ENCODE measurements at places on chromosomes 7 and 10.

GRCh38 chr7:123655614-123656013 is at the start of gene LMOD2:
TSS of gene LMOD2 (plus strand) at chr7:123655866. CDS start at chr7:123655964, 98 bp downstream.
- no peak for DNase-seq

- no peak for DNase-seq
Measured at GRCh38 chr10:77713521-77714280, 76.1 kb upstream of the KCNMA1 start.

DNA sequence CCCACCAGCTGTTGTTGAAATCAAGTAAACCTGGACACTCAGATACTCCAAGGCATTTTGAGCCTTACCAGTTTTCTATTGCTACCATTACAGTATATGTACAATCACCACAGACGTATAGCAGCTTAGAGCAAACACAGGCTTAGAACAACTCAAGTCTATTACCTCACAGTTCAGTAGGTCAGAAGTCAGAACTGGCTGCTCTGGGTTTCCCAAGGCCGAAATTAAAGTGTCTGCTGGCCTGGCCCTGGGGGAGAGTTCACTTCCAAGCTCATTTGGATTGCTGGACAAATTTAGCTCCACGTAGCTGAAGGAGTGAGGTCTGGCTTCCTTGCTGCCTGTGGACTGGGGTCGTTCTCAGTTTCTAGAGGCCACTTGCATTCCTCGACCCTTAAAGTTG is 260.1 kb upstream of the LRRN3 start:
- DNase-seq, result no peak

GRCh38 chr10:132305654-132306342 is 2.0 kb downstream of the STK32C start:
- DNase-seq, result no peak

GRCh38 chr7:101736084-101736483 is 81.3 kb upstream of the CUX1 start:
- DNase-seq, result no peak

DNA sequence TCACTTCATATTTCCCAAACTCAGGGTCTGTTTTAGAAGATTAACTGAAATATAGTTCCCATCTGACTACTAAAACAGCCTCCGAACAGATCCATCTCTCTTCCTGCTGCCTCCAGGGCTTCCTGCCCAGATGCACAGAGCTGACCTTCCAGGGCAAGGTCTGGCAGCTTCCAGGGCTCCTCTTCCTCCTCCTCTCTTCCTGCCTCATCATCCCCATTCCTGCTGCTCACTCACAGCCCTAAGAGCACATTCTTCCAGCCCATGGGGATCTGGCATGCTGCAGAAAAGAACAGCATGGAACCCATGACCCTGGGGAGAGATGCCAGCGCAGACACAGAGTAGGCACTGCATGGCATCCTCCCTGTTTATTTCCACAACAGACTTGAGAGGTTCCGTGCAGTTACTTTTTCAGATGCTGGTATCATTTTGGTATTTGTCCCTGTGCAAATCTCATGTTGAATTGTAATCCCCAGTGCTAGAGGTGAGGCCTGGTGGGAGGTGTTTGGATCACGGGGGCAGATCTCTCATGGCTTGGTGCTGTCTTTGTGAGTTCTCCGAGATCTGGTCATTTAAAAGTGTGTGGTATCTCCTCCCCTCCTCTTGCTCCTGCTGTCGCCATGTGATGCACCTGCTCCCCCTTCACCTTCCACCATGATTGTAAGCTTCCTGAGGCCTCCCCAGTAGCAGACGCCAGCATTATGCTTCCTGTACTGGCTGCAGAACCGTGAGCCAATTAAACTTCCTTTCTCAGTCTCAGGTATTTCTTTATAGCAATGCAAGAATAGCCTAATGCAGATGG is 4.4 kb downstream of the PKD1L1 start:
- no peak for DNase-seq

DNA sequence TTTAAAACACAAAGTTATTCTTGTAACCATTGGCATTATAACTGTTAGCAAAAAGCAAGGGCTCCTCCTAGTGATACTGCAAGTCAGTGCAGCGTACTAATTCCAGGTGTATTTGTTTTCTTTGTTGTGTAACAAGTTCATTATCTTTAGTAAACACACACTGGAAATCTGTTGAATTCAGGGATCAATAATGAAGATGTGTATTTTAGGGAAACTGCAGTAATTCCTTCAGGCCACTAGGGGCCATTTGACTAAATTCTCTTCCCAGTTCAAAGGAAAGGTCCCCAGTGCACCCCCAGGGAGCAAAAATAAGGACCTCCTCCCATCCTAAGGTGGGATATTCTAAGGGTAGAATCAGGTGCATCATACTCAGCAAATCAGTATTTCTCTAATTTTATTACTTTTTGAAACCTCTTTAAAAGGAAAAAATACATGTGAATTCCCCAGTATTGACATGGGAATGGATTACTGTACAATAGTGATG is 158.6 kb upstream of the LYZL1 start:
- DNase-seq, result no peak

DNA sequence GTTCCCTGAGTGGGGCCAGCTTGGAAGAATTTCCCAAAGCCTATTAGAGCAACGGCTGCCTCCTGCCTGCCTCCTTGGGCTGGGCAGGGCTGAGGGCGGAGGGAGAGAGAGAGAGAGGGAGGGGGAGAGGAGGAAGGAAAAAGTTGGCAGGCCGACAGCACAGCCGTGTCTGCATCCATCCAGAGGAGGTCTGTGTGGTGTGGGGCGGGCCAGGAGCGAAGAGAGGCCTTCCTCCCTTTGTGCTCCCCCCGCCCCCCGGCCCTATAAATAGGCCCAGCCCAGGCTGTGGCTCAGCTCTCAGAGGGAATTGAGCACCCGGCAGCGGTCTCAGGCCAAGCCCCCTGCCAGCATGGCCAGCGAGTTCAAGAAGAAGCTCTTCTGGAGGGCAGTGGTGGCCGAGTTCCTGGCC is at the start of gene AQP1:
Gene AQP1 (plus strand): TSS at position 293 of the 409 bp plus-strand sequence. CDS start 57 bp downstream, at position 350.
- no peak for DNase-seq

DNA sequence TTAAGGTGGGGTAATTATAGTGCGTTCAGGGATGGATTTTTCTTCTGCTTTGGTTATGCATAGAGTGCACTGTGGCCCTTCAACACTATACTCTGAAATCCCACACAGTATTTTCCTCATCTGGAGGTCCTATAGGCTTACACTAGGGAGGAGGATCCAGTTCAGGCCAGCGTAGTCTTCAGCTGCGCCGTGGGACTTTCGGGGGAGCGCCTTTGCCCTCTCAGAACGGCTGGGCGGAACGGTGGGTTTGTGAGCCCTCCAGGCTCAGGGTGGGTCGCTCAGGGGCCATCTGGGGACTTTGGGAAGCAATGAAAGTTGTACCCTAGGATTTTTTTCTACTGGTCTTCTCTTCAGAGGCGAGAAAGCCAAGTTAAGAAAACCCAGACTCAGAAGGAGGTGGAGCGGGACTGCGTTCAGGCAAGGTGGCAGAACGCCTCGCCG is 652 bp upstream of the VPS26A start:
- no peak for DNase-seq

DNA sequence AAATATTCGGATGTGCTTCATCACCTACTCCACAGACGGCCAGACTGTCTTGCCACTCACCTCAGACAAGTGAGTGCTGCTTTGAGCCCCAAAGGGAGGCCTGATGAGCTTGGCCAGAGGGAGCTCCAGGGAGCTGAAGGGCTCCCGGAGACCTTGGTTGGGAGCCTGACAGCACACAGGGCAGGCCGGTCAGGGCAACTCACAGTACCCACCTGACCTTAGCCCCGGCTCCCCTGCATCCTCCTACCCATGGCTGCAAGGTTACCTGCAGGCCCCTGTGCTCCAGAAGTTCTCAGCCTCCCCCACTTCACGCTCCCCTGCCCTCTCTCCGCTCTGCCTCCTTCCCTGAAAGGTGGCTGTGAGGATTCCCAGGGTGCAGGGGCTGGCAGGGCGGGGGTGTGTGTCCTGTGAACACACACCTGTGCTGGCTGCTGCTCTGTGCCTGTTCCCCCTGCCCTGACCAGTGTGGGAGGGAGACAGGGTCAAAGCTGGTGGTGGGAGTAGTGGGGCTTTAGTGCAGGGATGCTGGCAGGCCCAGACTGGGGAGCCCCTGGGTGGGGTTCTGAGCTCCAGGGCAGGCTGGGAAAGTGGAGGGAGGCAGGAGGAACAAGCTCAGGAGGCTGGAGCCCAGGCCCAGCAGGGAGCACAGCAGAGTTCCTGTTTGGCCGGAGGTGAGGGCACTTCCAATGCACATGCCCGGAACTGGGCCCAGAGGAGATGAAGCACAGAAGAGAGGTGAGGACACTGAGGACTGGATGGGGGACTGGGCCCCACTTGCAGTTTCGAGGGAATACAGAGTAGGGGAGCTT is 7.2 kb downstream of the ANTXRL start:
- DNase-seq, result no peak

- no peak for DNase-seq
Measured at GRCh38 chr10:113300617-113301016, 252.2 kb upstream of the HABP2 start.
